ENCODE measurements at places on chromosomes 12 and 14. TPM values are rescaled to one million over a fixed set of nuclear protein-coding genes. Genes with fewer than 3 reads are reported as not detected.

Gene RAD9B
- 0.23 TPM for total RNA-seq

Gene KLHDC2
- total RNA-seq = 36.4 TPM

Gene LRRC10
- not detected for total RNA-seq

Gene SOAT2
- not detected for total RNA-seq

Gene CLEC14A
- not detected for total RNA-seq

Gene TSPAN9
- total RNA-seq = 22.8 TPM

Gene PROX2
- not detected for total RNA-seq

Gene CRIP2
- total RNA-seq = 39.3 TPM

- peaks cover 5% of the 10 kb centered on the region for H3K36me3 ChIP-seq
- no peak overlapping the region for H3K4me3 ChIP-seq
- DNase-seq = no peak
- peaks cover 4% of the 10 kb centered on the region for H3K4me1 ChIP-seq
- no peak overlapping the region for H3K27ac ChIP-seq
These were observed 17.0 kb downstream of the RITA1 start for GRCh38 chr12:113202300-113203075.

DNA sequence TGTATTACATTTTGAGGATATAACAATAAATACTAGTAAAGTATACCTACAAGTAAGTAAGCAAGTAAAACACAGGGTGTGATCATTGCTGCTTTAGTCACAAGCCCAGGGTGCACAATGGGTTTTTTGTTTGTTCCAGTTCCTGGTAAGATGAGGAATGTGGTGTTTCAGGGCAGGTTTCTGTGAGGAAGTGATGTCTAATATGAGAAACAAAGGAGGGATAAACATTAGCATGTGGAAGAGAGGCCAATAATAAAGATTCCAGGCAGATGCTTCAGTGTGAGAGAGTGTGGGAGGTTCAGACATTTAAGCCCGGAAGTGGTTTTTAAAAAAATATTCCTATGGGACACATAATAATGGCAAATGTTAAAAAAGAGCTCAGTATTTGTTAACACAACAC is 808.1 kb upstream of the USP15 start:
- no peak for DNase-seq
- no peaks in the 10 kb centered on the region for H3K27me3 ChIP-seq
- no peak overlapping the region for H3K4me3 ChIP-seq
- no peak overlapping the region for H3K27ac ChIP-seq
- peaks cover 5% of the 10 kb centered on the region for H3K4me1 ChIP-seq

DNA sequence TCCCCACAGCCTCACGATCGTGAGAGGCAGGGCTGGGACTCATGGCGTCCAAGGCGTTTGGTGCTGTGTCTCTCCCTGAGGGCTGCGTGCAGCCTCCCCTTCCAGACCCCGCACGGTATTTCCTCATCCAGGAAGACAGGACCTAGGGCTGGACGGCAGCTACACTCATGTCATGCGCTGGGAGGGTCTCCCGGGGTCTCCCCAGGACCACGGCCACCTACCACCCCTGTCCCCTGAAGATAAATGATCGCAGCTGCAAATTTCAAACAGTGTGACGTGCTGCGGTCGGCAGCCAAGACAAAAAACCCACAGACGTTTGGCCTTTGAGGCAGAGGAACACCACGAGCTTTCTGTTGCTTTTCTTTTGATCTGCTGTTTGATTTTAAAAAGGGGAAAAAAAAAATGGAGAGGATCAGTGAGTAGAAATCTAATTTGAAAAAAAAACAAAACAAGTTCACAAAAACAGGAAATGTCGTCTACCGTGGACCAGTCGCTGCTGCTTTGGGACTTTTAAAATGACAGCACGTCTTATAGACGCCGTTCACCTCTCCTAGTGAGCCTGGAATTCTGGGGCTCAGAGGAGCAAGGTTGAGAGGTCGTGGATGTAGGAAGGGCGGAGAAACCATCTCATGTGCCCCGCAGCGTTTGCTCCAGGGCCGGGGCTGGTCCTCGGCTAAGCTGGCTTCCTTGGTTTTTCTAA is 237.6 kb downstream of the SLC41A2 start:
- no peak for DNase-seq
- no peaks in the 10 kb centered on the region for H3K27me3 ChIP-seq
- peak overlapping the region; percentile 60 for H3K4me3 ChIP-seq

DNA sequence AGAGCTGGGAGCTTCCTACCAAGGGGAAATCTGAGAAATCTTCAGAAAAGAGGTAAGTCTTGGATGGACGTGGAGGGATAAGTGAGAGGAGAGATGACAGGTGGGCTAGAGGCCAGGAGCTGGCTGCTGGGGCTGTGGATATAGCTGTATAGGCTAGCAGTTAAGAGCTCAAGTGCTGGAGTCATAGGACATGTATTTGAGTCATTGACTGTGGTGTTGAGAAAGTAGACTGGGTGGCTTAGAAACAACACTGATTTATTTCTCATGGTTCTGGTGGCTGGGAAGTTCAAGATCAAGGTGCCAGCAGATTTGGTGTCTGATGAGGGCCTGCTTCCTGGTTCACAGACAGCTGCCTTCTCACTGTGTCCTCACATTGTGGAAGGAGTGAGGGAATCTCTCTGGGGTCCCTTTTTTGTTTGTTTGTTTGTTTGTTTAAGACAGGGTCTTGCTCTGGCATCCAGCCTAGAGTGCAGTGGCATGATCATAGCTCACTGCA is 151.1 kb upstream of the FUT8 start:
- H3K27ac ChIP-seq = peak overlapping the region; percentile 14
- DNase-seq = no peak

GRCh38 chr12:7090222-7090998 is 1.8 kb downstream of the C1R start:
- peaks cover 11% of the 10 kb centered on the region for H3K4me1 ChIP-seq
- peak overlapping the region; percentile 15 for H3K27ac ChIP-seq
- H3K4me3 ChIP-seq = no peak overlapping the region
- peaks cover 2% of the 10 kb centered on the region for H3K27me3 ChIP-seq
- no peaks in the 10 kb centered on the region for H3K36me3 ChIP-seq
- no peak for DNase-seq

GRCh38 chr14:69328765-69329164 is 68.8 kb downstream of the GALNT16 start:
- DNase-seq = no peak
- no peaks in the 10 kb centered on the region for H3K36me3 ChIP-seq
- no peaks in the 10 kb centered on the region for H3K27me3 ChIP-seq
- H3K27ac ChIP-seq = no peak overlapping the region

- H3K27ac ChIP-seq = no peak overlapping the region
- peaks cover 39% of the 10 kb centered on the region for H3K4me1 ChIP-seq
- peak overlapping the region; percentile 17 for H3K4me3 ChIP-seq
- H3K27me3 ChIP-seq = peaks cover 6% of the 10 kb centered on the region
These were observed 329.8 kb upstream of the SFSWAP start for GRCh38 chr12:131380965-131381705.

- no peak for DNase-seq
- H3K4me3 ChIP-seq = no peak overlapping the region
- H3K4me1 ChIP-seq = no peaks in the 10 kb centered on the region
- peaks cover 2% of the 10 kb centered on the region for H3K36me3 ChIP-seq
- no peaks in the 10 kb centered on the region for H3K27me3 ChIP-seq
- no peak overlapping the region for H3K27ac ChIP-seq
These were observed 48.0 kb upstream of the OR6J1 start for GRCh38 chr14:22692194-22692593.

GRCh38 chr12:28750946-28751685 is 398.0 kb upstream of the FAR2 start:
- H3K36me3 ChIP-seq = peaks cover 8% of the 10 kb centered on the region
- no peak overlapping the region for H3K27ac ChIP-seq
- H3K4me3 ChIP-seq = no peak overlapping the region
- H3K4me1 ChIP-seq = peaks cover 7% of the 10 kb centered on the region
- DNase-seq = no peak
- no peaks in the 10 kb centered on the region for H3K27me3 ChIP-seq

- H3K27ac ChIP-seq = no peak overlapping the region
- no peaks in the 10 kb centered on the region for H3K4me1 ChIP-seq
- H3K36me3 ChIP-seq = no peaks in the 10 kb centered on the region
- no peak overlapping the region for H3K4me3 ChIP-seq
- no peak for DNase-seq
These were observed 228.2 kb upstream of the PPFIA2 start for GRCh38 chr12:81987371-81987770.

GRCh38 chr14:22850944-22851764 is 14.8 kb downstream of the MMP14 start:
- no peaks in the 10 kb centered on the region for H3K27me3 ChIP-seq
- no peak overlapping the region for H3K27ac ChIP-seq
- H3K4me1 ChIP-seq = peaks cover 28% of the 10 kb centered on the region

DNA sequence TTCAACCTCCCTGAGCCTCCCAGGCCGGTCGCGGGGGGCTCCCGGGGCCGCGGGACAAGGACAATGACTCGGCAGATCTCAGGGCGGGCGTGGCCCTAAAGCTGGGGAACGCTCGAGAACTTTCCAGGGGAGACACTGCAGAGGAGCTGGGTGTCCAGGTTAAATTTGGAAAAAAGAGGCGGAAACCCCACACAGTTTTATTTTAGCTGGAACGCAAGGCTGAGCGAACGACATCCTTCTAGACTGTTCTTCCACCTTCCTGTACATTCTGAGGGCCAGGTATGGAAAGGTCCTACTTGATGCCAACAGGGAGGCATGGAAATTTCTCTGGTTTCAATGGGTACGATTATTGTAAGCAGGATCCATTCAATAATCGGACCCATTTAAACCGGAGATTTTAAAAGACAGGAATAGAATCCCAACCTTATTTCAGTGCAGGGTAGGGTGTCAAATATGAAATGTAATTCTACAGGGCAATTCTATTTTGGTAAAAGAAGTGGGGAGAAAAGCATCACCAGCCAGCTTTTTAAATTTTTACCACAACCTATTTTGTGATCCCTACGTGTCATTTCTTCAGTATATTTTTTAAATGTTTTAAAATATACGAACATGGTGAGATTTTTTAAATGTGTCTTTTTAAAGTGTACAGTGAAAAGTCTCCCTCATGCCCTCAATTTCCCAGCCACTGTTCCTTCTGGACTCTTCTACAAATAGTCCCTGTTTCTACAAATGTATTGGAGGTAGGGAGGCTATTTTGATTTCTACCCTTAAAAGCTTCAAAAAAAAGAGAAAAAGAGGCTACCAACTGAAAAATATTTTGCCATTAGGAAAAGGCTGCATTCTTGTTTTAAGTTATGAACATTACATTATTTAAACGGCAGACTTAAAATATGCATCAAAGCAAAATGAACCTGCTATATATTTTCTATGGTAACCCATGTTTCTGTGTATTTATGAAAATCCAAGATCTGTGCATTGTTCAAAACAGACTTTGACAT is 1.1 kb upstream of the UBC start:
- peaks cover 16% of the 10 kb centered on the region for H3K27me3 ChIP-seq
- no peak for DNase-seq
- peak overlapping the region; percentile 86 for H3K4me3 ChIP-seq
- peaks cover 82% of the 10 kb centered on the region for H3K4me1 ChIP-seq

DNA sequence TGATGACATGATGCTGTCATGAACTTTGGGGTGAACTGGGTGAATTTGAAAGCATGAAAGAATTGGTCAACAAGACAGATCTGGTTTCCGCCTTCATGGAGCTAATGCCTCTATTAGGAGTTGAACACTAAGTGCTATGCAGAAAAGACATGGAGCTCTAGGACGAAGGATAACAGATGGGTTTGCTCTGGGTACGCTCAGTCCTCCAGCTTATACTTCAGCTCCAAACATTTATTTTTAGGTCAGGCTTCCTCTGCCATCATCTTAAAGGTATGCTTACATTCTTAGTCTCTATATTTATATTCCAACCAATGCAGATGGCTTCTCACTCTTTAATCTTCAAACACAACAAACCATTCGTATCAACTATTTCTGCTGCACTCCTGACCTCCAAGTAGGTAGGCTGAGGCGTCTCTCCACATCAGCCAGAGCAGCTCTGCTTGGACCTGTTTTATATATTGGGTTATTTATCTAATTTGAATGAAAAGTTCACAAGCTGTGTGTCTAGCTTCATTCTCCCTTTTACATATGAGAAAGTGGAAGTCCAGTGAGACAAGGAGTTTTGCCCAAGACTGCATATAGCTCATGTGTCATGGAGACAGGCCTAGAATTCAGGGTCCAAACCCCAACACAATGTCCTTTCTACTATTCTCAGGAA is 226.3 kb downstream of the SPTSSA start:
- H3K27ac ChIP-seq = no peak overlapping the region
- no peaks in the 10 kb centered on the region for H3K4me1 ChIP-seq
- H3K36me3 ChIP-seq = no peaks in the 10 kb centered on the region
- DNase-seq = no peak
- H3K4me3 ChIP-seq = no peak overlapping the region

GRCh38 chr14:64955297-64955696 is 12.8 kb upstream of the GPX2 start:
- H3K36me3 ChIP-seq = no peaks in the 10 kb centered on the region
- H3K4me1 ChIP-seq = no peaks in the 10 kb centered on the region
- no peak overlapping the region for H3K4me3 ChIP-seq
- no peaks in the 10 kb centered on the region for H3K27me3 ChIP-seq
- H3K27ac ChIP-seq = no peak overlapping the region

DNA sequence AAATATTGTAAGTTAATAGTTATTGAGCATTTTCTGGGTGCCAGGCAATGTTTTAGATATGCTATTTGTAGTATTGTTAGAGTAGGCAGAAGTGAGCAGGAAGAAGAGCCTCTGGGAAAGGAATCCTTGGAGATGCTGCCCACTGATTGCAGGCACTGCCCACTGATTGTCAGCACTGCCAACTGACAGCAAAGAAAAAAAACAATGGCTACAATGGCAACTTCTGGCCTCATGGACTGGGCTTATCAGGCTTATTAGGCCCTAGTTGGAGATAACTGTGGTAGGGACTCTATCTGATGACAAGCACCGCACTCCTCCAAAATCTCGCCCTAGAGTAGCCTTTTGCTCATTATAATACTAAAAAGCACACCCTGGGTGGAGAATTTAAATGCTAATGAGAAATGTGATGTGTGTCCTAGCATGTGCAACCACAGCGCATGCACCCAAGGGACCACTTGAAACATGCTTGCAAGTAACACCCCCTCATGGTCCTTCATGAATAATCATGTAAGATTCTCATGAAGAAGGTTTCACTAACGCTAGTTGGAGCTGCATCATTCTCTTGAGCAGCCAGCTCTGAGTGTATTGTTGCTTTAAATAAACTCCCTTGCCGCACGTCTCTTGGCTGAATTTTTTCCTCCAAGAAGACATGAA is 103.5 kb upstream of the PPP4R3A start:
- H3K27me3 ChIP-seq = no peaks in the 10 kb centered on the region
- no peak for DNase-seq
- no peak overlapping the region for H3K27ac ChIP-seq
- H3K4me1 ChIP-seq = no peaks in the 10 kb centered on the region
- H3K36me3 ChIP-seq = no peaks in the 10 kb centered on the region

DNA sequence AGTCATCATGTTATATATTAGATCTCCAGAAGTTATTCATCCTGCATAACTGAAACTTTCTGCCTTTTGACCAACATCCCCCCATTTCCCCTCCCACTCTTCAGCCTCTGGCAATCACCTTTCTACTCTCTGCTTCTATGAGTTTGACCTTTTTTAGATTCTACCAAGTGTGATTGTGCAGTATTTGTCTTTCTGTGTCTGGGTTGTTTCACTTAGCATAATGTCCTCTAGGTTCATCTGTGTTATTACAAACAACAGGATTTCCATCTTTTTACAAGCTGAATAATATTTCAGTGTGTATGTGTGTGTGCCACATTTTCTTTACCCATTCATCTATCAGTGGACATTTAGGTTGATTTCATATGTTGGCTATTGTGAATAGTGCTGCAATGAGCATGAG is 11.2 kb upstream of the WSCD2 start:
- peaks cover 23% of the 10 kb centered on the region for H3K4me1 ChIP-seq
- peak overlapping the region; percentile 1 for H3K27ac ChIP-seq
- no peak for DNase-seq
- peaks cover 2% of the 10 kb centered on the region for H3K27me3 ChIP-seq
- H3K4me3 ChIP-seq = no peak overlapping the region

- no peak overlapping the region for H3K4me3 ChIP-seq
- no peak overlapping the region for H3K27ac ChIP-seq
- H3K27me3 ChIP-seq = peaks cover 2% of the 10 kb centered on the region
- no peaks in the 10 kb centered on the region for H3K4me1 ChIP-seq
- no peaks in the 10 kb centered on the region for H3K36me3 ChIP-seq
These were observed 304.4 kb downstream of the RGS6 start for GRCh38 chr14:72236629-72237028.
